Activated CD4-positive, CD25-positive, alpha-beta regulatory T cell (primary cell): ENCODE measurements at places on chromosomes 13 and 19.

DNA sequence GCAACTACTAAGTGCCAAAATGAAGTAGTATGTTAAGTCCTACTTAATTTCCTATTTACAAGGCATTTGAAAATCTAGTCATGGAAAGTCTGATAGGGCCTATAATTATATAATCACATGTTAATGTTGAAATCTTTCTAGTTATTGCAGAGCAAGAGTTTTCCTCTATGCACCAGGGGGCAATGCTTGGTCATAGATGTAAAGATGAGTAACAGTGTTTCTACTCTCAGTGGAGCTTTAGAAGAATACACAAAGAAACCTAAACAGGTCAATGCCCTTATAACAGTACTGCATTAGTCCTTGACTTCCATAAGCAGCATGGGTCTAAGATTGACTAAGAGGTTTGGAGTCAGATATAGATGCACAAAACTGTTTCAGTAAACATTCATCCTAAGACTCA is 218.7 kb downstream of the KCTD12 start:
- no peak for DNase-seq

DNA sequence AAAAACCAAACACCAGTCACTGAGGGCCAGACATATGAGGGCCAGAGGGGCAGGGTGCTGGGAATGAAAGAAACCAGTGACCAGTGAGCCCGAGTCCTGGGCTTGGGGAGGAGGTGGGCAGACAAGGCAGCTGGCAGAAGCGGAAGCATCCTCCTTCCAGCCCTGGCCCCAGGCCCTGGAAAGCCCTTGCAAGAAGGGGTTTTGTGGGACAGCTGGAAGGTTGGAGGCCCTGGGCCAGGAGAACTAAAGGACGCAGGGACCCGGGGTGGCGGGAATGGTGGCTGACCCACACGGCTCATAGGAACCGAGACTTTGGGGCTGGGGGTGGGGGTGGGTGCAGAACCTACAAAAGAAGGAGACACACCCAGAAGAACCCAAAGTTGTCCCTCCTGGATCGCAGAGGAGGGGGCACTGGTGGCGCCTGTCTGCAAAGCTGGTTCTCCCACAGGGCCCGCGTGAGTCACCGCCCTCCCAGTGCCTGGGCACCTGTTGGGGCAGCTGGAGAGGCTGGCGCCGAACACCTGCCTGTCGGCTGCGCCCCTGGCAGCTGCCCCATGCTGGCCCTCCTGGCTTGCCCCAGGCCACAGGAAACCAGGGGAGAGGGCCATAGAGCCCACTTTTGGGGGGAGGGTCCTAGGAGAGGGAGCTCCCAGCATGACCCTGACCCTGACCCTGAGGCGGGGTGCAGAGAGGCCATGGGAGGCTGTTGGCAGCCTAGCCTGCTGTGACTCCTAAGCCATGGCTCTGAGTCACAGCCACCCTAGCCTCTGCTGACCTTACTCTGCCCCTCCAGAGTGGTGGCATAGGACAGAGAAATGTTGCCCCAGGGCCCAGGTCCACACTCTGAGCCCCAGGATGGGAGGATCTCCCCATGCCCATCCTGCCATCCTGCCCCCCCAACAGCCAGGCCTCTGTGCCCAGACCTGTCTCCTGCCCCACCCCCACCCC is 802 bp downstream of the DMPK start:
- no peak for DNase-seq

DNA sequence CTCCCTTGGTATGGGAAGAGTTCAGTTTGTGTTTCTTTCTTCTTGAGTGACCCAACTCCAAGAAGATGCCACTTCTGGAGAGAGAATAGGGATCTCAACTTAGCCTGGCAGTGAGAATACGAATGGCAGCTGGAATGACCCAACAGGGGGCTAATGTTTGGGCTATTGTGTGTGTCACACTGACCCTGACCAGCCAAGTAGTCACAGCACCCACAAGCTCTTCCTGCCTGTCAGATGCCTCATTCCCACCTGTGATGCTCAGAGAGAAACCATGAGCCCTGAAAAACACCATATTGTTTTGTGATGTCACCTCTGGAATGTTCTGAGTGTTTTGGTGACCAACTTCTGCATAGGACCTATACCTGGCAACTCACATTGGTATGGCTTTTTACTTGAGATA is at the start of gene CBY2:
CBY2 (plus strand) TSS at position 233 of the 400 bp plus-strand sequence; CDS start at position 304, 71 bp downstream.
- DNase-seq = no peak

DNA sequence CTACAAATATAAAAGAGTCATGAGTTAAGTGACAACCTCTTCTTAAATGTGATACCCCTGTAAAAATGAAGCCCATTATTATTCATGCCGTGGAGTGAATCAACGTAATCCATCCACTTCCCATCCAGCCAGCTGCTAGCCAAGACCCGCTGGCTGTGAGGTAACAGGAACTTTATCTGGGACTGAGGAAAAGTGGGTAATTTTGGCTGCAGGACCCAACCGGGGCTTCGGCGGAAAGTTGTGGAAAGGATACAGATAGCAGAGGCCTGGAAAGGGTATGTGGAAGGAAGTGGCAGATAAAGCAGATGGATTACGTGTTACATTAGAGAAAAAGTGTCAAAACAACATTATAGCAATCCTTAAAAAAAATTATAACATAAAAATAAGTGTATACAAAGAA is 48.3 kb downstream of the SLC7A1 start:
- DNase-seq = no peak

- no peak for DNase-seq
Observed at GRCh38 chr19:19475015-19475765, 40.2 kb downstream of the TSSK6 start.

GRCh38 chr13:74062933-74063332 is 71.3 kb downstream of the KLF12 start:
- DNase-seq = no peak
